ENCODE measurements at places on chromosomes 2 and 18.

DNA sequence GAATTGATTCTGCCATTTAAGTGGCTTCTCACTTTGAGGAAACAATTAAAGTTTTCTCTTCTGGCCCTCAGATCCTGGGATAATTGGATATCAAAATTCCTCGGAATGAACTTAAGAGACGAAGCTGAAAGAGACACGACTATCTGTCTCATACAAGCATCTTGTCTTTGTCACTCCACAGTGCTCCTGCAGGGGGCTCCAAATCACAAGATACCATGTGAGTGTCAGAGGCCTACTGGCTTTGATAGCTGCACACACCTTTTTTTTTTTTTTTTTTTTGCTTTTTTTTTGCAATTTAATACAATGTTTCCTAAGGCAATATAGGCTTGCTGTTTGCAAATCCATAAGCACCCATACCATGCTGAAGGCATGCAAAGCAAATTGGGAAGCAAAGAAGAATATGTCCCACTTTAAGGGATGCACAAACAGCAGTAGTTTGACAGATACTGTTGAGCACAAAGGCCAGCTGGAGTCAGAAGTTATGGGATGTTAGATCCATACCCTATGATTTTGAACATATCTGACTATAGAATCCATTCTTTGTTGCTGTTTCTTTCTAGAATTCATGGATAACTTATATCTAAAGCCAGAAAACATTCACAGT lies 109.0 kb upstream of the CBLN2 start:
- peak; percentile 8 for DNase-seq

DNA sequence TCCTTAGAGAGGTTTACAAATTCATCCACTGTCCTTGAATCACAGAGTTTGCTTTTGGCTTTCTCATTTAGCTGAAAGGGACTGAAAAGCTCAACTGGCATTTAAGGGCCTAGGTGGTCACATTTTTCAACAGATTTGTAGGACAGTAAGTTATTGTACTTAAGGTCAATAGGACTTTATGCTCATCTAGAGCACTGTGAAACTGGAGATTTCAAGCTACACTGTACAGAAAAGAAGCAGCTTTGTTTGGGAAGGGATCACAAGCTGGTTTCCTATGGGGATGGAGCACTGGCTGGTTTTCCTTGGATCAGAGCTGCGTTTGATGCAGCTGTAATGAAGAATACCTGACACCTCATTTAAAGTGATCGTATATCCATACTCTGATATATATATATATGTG lies 482.7 kb downstream of the FBXO15 start:
- DNase-seq, result no peak

GRCh38 chr2:34670482-34670881 lies 1071.4 kb upstream of the FAM98A start:
- DNase-seq, result no peak

DNA sequence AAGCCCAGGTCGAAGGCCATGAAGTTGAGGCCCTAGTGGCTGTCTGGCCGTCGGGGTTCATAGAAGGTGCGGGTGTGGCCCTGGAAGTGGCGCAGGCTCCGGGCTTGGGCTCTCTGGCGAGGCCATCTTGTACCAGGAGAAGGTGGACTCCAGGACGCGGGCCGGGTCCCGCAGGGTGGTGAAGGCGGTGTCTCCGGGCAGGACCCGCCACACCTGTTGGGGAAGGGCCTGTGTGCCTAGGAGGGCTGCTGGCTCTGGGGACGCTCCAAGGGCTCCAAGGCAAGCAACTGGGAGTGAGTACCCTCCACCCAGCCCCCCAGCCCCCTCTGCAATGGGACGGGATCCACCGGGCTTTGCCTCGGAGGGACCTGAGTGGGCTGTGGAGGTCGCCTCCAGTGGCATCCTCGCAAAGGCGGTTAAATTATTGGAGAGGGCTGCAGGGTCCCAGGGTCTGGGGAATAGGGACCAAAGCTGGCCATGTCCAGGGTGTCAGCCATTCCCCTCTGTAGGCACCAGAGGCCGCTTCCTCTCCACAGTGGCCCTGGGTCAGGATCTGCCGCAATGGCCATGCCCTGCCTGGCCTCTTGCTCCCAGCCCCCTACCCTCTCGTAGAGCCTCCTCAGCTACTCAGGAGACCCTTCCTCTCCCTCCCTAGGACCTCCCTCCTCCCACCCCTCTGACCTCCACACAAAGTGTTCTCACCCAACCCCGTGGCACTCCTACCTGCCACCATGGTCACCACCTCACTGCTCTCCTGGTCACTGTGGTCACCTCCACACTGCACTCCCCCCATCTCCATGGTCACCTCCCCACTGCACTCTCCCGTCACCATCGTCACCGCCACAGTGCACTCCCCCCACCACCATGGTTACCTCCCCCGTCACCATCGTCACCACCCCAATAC lies 10.3 kb downstream of the AQP12A start:
- DNase-seq, result no peak

- peak; percentile 95 for DNase-seq
Observed at GRCh38 chr2:17540093-17540812, at the start of gene VSNL1. TSS of gene VSNL1 (plus strand) at chr2:17540696. CDS start at chr2:17592075, 51,379 bp downstream.

GRCh38 chr2:85811180-85812093 lies 57.6 kb downstream of the ATOH8 start:
- DNase-seq, result peak; percentile 96

- DNase-seq, result no peak
Observed at GRCh38 chr2:200172521-200172920, 134.0 kb upstream of the SPATS2L start.

GRCh38 chr18:70709144-70709543 lies 420.3 kb downstream of the SOCS6 start:
- no peak for DNase-seq

DNA sequence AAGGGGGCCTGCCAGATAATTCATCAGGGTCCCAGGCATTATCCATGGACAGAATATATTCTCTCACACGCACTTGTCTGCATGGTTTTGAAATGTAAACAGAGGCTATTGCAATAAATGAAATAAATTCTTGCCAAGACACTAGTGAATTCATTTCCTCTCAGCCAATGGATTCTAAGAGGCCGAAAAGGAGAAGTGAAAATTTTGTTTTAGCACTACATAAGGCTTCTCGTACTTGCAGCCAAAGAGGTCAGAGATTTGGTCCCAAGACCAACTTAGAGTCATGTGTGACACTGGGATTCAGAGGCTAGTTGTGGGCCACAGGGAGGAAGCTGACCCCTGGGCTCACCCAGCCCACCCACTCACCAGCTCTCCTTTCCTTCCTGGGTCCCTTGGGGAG lies 184.1 kb upstream of the GLI2 start:
- DNase-seq, result no peak

DNA sequence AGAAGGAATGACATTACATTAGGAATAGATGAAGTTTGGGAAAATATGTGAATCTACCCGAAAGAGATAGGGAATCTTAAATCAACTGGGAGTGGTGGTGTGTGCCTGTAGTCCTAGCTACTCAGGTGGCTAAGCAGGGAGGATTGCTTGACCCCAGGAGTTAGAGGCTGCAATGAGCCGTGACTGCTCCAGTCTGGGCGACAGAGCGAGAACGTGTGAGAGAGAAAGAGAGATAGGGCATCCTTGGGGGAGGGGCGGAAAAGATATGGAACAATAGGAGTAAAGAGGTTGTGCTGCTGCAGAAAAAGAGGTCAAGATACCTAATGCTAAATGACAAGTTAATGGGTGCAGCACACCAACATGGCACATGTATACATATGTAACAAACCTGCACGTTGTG lies 47.1 kb upstream of the ADAM23 start:
- no peak for DNase-seq

DNA sequence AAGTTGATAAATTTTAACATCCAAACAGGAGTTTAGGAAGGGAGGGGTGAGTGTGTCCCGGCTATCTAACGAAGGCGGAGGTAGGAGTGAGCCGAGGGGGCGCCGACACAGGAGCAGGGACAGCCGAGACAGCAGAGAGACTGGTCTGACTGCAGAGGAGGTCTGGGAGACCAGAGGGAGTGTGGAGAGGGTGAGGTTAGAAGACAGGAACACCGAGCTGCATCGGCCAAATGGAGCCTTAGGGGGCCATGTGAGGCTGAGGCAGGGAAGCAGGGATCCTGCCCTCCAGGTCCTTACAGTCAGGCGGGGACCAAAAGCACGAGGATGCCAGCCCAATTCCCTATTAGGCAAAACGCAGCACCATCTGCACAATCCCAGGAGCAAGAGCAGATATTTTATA lies 67.0 kb downstream of the SFXN5 start:
- no peak for DNase-seq

- DNase-seq, result peak; percentile 28
Observed at GRCh38 chr2:138787053-138787666, 7.0 kb upstream of the NXPH2 start.

DNA sequence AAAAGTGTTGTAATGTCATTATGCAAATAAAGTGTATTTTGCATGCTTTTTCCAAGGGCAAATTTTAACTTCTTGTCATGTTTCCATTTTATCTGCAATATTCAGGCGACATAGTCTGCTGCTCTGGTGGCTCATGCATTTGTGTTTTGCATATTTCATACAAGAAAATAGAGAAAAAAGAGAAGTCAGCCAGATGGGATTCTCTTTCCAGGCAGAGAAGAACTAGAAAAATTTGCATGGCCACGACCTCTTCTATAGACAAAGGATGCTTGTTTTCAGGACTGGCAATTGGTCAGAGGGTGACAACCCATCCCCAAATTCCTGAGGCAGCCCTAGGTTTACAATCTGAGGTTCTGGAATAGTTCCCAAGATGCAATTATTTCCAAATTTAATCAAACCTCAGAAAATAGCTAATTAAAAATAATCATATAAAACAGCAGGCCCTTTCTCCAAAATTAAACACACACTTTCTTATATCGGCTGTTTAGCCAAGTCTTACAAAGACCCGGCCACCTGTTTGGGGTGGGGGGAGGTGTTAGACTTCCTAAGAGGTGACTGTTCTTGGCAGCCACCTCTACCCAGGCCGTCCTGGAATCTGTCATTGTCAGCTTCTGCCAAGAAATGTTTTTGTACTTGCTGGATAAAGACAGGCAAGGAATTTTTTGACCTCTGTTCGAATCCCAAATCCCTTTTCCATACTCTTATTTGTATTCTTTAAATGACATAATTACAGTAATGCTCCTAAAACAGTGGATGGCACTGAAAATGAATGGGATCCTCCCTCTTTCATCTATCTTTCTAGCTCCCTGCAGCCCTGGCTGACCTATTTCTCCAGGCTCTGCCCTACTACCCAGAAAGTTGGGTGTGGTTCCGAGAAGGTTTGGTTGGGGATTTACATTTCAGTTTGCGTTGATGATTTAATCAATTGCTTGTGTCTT lies 20.8 kb upstream of the SOS1 start:
- no peak for DNase-seq

DNA sequence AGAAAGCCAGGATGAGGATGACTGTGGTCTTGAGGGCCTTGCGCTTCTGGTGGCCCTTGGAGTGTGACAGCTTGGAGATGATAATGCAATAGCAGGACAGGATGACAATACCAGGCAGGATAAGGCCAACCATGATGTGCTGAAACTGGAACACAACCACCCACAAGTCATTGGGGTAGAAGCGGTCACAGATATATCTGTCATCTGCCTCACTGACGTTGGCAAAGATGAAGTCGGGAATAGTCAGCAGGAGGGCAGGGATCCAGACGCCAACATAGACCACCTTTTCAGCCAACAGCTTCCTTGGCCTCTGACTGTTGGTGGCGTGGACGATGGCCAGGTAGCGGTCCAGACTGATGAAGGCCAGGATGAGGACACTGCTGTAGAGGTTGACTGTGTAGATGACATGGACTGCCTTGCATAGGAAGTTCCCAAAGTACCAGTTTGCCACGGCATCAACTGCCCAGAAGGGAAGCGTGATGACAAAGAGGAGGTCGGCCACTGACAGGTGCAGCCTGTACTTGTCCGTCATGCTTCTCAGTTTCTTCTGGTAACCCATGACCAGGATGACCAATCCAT lies 2.7 kb downstream of the CXCR4 start:
- DNase-seq, result no peak

DNA sequence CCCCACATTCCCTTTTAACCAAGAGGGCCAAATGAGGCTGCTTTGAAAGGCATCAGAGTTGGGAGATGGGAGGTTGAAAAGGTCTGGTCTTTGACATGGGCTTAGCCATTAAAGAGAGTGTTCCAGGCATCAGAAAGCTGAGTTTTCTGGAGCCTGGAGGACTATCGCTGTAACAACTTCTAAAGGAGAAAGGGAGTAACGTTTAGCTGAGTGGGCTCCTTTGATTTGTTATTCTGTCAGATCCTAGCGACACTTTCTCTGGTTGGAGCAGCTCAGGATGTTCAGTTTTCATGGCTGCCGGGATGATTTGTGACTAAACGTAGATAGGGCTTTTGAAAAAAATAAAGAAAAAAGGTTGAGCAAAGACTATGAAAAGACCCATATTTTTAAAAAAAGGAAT lies 346.6 kb downstream of the THSD7B start:
- no peak for DNase-seq

DNA sequence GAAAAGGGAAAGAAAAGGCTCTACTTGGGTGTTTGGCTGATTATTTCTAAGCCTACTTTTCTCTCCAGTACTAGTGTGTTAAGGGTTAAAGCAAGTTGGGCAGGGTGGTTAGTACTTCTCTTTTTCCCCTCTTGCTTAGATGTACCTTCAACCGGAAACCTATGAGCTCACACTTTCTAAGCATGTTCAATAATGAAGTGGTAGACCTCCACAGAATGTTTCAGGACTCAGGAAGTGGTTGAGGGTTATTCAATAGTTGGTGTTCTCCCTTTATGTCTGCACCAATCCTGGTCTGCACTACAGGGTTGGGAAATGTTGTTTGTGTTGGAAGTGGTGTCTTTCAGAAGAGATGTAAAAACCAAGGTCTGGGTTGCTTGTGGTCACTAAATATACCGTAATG lies 137.1 kb downstream of the ZEB2 start:
- no peak for DNase-seq

GRCh38 chr2:26479131-26479788 lies 1.3 kb upstream of the OTOF start:
- DNase-seq, result no peak

GRCh38 chr2:144460727-144461307 lies 59.1 kb downstream of the ZEB2 start:
- DNase-seq, result no peak

DNA sequence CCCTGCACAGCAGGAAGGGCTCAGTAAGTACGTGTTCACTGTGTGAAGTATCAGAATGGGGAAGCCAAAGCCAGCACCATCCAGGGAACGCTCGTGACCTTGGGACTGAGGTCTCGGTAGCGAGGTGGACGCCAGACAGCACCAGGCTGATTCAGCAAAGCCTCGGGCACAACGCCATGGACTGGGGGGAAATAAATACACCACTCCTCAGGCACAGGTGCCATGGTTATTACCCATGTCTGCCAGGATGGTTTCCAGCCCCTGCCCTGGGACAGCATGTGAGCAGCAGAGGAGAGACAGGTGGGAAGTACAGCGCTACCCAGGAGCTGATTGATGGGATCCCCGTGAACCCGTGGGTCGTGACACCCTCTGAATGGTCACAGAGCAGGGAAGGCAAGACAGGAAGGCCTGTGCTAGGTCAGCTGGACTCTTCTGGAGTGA lies 53.0 kb downstream of the REEP1 start:
- no peak for DNase-seq

GRCh38 chr2:19156646-19157045 lies 201.8 kb downstream of the OSR1 start:
- no peak for DNase-seq

- no peak for DNase-seq
Observed at GRCh38 chr2:224781400-224781799, 65.2 kb upstream of the CCDC195 start.

GRCh38 chr18:11512096-11513025 lies 97.0 kb upstream of the SLC35G4 start:
- no peak for DNase-seq
